ENCODE measurements at places on chromosomes 13 and 19.

DNA sequence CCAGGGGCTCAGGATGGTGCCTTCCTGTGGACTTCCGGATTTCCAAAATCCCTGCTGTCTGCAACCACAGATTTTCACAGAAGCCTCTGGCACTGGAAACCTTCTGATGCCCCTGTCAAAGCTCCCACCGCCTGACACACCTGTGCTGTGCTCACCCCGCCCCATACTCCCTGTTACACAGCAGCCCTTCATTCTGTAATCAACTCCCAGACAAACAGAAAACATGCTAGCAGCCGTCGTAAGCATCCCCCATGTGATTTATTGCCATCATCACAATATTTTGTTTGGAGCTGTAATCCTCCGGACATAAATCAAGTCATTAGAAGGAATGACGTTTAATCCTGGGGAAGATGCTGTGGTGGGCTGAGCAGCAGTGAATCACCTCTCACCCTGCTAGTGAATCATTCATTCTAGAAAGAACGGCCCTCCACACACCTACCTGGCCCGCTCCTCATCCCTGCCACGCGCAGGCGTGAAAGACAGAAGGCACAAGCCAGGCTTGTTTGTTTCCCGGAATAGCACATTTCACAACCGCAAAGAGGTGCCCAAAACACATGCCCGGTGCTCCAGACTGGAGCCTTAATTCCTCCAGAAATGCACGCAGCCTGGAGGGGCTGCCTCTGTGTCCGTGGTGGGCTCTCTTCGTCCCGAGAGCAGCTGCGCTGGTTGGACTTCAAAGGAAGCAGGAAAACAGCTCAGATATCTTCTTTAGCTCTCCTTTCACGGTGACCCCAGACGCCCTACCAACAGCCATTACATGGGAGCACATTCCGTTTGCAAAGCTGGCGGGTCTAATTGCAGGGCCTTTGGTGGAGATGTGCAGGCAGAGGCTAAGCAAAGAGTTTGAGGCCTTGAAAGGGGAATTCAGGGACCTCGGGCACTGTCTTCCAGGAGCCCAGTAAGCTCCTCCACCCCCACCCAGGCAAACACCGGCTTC, 41.3 kb upstream of the KCTD15 start:
- DNase-seq, result no peak

DNA sequence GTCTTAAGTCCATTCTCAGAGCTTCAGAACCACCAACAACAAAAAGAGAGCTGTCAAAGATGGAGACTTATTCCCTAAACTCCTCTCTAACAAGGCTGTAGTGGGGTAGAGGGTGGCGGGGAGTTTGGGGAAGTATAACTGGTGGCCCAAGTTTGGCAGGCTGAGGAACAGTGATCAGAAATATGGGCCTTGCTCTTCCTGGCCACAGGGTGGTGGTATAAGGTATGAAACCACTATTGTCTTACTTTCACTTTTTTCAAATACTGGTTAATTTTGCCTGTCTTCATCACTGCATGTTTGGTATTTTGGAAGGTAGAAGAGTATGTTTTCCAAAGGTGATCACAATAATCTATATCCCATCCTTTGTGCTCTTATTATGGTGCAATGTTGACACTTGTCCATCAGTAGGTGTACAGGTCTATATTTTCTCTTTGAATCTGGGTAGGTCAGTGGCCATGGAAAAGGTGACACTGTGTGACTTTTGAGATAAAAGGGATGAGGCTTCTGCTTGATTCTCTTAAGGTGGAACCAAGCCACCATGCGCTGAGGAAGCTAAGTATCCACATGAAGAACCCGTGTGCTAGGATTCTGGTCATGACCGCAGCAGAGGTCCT, 23.2 kb upstream of the GPC5 start:
- DNase-seq, result no peak

DNA sequence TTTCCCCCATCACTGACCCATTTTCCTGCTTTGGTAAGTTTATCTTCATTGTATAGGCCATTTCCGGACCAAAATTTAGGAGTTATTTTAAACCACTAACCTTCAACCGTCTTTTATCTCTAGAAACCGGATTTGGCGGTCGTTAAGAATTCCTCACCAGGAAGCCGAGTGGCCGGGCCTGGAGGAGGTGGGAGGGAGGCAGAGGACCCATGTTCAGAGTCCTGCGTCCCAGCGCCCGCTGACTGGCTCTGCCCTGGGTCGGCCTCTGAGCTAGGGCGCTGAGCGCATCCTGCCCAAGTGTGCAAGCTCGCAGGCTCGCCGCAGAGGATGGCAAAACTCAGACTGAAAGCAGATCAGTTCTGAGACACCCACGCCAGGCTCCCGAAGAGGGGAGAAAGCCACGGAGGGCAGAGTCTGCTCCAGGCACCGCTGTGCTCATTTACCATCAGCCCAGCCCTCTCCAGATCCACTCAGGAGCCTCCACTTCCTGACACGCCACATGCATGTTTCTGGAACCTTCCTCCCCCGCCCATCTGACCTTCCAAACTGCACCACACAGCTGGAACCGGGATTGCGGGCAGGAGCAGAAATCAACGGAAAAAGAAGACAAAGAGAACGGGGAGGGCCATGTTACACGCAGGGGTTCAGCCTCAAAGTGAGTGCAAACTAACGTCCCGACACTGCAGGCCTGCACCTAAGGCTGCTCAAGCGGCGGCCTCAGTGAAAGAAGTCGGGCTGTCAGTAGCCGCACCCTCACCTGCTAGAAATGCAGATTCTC, 8.3 kb downstream of the COL4A1 start:
- DNase-seq, result no peak

DNA sequence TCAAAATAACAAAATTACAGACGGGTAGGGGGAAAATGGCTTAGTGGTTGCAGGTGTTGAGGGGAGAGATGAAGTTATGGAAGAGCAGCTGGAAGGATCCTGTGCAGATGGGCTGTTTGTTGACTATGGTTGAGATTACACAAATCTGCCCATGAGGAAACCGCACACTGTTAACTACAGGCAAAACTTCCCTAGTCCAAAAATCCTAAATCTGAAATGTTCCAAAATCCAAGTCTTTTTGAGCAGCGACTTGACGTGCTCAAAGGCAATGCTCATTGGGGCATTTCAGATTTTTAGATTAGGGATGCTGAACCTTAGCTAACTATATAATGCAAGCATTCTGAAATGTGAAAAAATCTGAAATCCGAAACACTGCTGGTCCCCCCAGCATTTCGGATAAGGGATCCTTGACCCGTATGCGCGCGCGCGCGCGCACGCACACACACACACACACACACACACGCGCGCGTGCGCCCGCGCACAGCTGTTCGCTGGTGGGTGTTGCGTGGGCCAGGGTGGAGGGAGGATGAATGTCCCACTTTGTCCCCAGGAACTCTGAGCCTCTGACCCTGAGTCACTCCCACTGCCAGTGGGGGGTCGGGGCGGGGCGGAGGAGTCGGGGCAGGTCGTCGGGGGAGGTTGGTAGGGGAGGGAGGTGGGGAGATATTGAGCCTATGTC, 6.8 kb downstream of the F2RL3 start:
- DNase-seq, result no peak

GRCh38 chr19:1286487-1287353, 1.0 kb downstream of the EFNA2 start:
- DNase-seq, result no peak

GRCh38 chr13:28584873-28585381, 74.0 kb upstream of the POMP start:
- no peak for DNase-seq

DNA sequence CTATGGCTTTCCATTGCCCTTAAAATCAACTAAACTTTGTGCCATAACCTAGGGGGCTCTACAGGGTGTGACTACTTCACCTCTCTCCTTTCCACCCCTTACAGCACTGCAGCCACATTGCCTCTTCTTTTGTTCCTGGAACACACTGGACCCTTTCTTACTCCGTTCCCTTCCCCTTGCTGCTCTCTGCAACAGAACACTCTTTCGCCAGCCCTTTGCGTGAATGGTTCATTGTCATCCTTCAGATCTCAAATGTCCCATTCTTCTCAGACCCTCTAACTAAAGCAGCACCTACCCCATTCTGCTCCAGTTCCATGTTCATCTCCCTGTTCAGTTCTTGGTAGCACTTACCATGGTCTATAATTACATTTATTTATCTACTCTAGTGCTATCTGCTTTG, 208.3 kb downstream of the OXGR1 start:
- DNase-seq, result no peak

DNA sequence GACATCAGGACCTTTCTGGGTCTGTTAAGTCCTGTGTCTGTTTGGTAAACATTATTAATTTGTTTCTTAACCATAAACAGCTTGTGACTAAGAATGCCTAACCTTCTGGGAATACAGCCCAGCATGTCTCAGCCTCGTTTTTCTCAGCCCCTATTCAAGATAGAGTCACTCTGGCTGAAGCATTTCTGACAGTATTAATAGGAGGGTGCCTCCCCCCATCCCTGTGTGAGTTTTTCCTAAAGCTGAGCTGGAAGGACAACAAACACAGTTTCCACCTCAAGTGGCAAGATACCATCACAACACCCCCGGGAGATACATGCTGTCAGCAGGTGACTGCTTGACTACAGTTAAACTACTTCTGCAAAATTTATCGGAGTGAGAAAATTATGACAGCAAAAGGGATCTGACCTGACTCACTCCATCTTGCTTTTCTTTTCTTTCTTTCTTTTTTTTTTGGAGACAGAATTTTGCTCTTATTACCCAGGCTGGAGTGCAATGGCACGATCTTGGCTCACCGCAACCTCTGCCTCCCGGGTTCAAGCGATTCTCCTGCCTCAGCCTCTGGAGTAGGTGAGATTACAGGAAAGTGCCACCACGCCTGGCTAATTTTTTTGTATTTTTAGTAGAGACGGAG, 59.3 kb upstream of the ABCC4 start:
- no peak for DNase-seq

DNA sequence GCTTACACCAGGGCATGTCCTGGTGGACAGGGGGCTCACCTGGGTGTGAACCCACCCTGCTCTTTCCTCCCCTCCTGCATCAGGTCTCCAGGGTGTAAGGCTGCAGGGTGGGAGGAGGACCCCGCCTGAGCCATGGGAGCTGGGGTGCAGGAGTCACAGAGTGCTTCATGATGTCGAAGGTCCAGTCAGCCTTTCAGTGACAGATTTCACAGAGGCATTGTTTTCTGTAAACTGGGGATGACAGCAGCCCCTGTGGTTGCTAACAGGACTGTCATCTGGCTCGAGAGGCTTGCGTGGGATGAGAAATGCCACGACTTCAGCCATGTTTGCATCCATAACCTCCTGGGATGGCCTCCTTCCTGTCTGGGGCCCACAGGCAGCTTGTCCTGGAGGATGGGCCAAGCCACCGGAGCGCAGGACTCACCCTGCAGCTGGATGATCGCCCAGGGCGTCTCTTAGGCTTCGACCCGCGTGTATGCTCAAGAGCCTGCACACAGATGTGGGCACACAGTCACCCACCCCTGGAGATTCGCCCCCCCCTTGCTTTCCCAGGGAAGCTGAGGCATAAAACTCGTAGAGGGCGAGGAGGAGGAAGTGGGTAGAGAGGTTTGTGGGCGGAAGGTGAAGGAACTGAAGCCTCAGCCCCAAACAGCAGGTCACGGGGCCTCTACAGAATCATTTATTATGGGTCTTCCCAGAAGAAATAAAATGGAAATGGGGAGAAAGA, 4.9 kb downstream of the NANOS3 start:
- no peak for DNase-seq

GRCh38 chr13:93101226-93101734, 125.3 kb upstream of the GPC6 start:
- no peak for DNase-seq

- DNase-seq, result no peak
Measured at GRCh38 chr19:11130824-11131455, 24.6 kb downstream of the SPC24 start.

- DNase-seq, result no peak
Measured at GRCh38 chr13:95228130-95228529, 73.1 kb downstream of the ABCC4 start.

DNA sequence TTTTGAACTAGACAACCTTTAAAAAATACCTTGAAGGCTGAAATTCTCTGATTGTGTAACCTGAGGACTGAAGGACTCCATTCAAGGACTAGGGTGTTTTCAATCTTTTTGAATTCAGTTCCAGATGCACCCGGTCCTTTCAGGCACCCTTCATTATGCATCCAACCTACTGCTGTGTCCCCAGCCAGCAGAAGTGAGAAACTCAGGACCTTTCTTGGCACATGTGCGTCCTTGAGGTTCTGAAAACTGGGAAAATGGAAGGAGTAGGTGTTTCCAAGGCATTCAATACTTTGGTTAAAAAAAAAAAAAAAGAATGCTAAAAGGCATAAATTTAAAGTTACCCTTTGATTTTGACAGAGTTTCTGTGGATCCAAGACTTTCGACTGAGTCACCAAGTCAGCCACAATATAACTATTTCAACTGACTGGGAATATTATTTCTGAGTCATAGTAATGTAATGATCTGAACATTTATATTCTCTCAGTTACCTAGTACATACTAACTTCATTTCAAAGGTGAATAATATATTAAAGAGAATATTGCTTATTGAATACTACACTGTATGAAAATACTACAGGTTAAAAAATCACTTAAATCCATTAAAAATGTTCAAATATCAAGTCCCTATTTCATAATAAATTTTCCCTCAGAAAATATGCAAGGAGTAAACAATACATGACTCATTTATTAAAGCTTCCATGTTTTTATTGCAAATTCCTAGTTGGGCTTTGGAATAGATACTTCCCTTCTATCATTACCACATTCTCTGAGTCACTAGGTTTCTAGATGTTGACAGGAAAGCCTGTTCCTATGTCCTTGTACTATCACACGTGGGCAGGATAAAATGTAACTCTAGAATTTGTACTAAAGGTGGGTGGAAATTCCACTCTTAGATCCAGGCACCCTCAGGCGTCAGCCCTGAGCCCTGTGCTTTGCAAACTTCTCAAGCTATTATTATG, 2.4 kb upstream of the ITGBL1 start:
- no peak for DNase-seq

DNA sequence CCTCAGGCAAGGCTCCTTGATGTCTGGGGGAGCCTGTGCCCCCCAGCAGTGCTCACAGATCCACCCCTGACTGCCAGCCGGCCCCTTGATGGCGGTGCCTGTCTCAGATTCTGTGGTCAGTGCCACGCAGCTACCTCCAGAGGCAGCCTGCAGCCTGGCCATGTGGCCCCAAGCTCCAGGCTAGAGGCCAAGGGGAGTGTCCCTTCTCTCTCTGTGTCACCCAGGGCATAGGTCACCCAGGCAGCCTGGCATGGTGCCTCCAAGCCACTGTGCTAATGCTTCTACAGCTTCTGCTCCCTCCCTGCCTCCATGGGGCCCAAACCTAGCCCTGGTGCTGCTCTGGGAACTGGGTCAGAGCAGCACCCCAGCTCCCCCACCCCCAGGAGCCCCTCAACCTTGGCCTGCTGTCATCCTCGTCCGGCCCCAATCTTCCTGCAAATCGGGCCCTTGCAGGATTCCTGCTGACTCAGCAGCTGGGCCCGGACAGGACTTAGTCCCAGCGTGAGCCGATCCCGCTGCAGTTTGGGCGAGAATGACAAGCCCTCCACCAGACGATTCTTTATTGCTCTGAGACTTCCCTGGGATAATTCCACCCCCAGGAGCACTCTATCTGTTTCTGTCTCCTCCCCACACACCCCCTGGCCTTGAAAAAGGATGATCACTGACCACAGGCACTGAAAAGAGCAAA, 2.8 kb upstream of the ARL11 start:
- DNase-seq, result no peak

DNA sequence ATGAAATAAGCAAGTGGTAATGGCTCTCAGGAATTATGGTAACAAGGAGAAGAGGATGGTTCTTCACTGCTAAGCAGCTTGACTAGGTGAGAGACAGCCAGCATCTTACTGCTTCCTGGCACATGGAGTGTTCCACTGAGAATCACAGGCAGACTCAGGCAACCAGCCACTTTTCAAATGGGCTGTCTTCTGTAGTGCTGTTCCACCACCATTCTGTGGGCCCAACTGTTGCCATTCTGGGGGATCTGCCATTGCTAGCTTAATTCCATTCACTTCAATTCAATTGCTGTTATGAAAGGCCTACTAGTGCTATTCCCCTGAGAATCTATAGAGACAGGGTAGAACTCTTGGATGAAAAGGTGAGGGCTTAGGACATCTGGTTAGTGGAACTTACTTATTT, 341.9 kb downstream of the KCNRG start:
- DNase-seq, result no peak

Measured in NCI-H2029 (cell line).